ENCODE measurements at places on chromosomes 7 and 10. TPM values are rescaled to one million over a fixed set of nuclear protein-coding genes. Genes with fewer than 3 reads are reported as not detected.

Gene TLX1
- not detected for total RNA-seq

Gene HGF
- 28.9 TPM for total RNA-seq

Gene DOCK4
- 38.9 TPM for total RNA-seq

Gene EPHB6
- total RNA-seq: 12.1 TPM

Gene COPS6
- 89.5 TPM for total RNA-seq

Gene PCGF5
- 33.3 TPM for total RNA-seq

Gene CNNM1
- 0.79 TPM for total RNA-seq

Gene ITIH5
- 9.7 TPM for total RNA-seq

Gene PRSS37
- total RNA-seq: not detected

Gene PTER
- total RNA-seq: 16.8 TPM

Data from left lung (tissue), 14 donors.